ENCODE measurements at places on chromosomes 4 and X.

GRCh38 chr4:130233377-130234047 is 1137.6 kb downstream of the C4orf33 start:
- no peak for DNase-seq

GRCh38 chrX:30741545-30741944 is 88.3 kb downstream of the GK start:
- DNase-seq, result no peak

GRCh38 chr4:6225469-6225868 is 25.1 kb upstream of the JAKMIP1 start:
- DNase-seq, result no peak

DNA sequence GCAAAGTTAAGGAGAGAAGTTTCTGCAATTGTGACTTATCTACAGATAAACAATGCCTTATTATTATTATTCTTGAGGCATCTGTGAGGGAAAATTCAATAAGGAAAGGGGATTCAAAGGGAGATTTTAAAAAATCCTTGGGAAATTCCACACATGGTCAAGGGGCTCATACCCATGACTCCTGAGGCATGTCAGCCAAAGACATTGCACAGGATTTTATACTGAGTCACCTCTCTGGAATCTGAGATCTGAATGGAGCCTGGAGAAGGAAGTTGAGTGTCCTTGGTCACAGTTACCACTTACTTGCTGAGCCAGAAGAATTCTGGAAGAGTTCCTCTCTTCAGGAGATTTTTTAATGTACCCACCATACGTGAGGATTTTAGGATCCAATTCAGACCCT is 14.4 kb upstream of the CXCL8 start:
- DNase-seq, result no peak

DNA sequence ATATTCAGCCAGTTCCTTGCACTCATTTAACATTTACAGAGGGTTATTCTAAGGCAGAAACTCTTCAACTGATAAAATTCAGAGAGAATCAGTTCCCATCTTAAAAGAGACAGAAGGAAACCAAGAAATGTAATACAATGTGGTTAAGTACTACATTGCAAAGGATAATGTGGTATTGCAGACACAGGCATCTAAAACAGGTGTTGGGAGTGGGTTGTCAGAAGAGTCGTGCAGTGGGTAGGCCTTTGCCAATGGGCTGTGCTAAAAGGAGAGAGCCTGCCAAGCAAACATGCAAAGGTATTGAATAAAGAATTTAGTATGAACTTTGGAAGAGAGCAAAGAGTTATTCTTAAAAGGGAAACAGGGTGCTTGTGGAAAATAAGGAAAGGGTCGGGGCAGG is 1044.4 kb upstream of the DIAPH2 start:
- no peak for DNase-seq

- no peak for DNase-seq
These were observed 25.4 kb downstream of the MBNL3 start for GRCh38 chrX:132463411-132463810.

GRCh38 chr4:78561677-78562076 is 10.1 kb downstream of the ANXA3 start:
- DNase-seq, result no peak

DNA sequence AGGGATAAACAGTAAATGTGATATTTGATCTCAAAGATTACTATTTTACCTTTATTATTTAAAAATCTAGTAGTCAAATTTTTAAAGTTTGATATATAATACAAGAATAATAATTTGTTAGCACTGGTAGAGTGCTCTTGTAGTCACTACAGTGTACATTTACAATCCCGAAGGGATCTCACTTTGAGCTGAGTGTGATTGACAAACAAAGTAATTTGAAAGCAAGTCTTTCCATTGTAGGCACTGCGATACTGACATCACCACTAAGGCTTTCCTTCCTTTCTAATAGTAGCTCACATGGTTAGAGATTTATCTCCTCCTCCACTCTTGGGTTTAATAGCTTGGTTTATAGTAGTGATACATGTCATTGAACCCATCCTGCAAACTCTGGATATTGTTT is 280.6 kb downstream of the PARM1 start:
- no peak for DNase-seq

DNA sequence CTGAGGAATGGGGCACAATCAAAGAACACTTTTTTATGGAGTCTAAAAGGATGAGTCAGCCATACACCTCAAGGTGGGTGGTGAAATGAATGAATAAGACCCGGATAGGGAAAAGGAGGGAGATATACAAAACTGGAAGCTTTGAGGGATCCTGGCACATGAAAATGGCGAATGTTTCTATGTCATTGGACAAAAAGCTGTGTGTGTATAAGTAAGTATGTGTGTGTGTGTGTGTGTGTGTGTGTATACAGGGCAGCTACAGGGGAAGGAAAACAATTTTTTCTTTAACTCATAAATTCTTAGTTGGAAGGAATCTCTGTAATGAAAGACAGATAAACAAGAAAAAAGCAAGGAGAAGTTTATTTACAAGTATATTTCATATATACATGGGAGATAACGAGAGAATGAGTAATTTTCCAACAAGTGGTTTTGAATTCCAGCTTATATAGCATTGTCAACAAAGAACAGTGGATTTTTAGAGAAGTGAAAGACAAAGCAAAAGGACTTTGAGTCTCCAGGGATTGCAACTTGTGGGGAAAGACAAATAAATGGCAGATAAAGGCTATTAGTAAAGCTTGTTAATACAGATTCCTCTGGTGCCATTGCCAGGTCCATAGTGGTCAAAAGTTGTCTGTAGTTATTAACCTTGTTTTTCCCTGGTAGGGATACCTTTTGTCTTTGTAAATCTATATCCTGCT is 99.7 kb downstream of the MMRN1 start:
- DNase-seq, result no peak

DNA sequence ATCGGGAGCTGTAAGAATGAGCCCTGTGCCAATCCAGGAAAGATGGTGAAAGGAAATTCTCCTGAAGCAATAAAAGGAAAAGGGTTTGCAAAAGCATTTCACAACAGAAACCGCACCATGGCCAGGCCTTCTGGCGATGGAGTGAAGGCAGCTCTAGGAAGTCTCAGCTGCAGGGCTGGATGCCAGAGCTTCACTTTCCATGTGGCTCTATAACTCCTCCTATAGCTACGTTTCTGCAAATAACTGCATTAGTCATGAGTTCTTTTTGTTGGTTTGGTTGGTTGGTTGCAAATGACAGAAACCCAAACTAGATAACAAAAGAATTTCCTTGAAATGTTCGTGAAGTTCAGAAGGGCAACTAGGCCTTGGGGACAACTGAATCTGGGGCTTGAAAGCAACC is 84.6 kb downstream of the RELL1 start:
- no peak for DNase-seq

GRCh38 chr4:8540072-8540471 is 40.1 kb upstream of the GPR78 start:
- no peak for DNase-seq

GRCh38 chr4:33931026-33931425 is 2313.3 kb downstream of the ARAP2 start:
- DNase-seq, result no peak

GRCh38 chr4:3341760-3342159 is 48.9 kb downstream of the RGS12 start:
- no peak for DNase-seq

GRCh38 chrX:153649178-153649914 is 2.3 kb downstream of the DUSP9 start:
- DNase-seq, result no peak

DNA sequence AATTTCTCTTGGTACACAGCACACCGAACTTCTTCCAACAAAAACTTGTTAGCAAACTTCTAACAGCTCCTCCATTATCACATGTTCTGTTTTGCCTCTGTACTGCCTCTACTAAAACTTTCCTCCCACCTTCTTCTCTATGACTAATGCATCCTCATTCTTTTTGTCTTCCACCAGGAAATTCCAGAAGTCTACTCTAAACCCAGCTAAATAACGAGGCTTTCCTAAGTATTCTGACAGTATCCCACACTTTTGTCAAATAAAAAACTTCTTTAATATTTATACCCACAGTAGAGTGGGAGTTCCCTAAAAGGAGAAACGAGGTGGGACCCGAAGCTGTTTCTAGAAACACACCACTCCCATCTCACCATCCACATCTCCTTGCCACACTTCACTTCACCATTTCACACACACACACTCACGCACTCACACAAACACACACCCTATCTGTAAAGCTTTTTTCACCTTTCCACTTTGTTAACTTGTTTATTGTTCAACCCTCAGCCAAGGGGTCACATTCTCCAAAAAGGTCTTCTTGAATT is 280.3 kb downstream of the ARAP2 start:
- DNase-seq, result no peak

GRCh38 chrX:7146703-7147412 is 654 bp upstream of the STS start:
- DNase-seq, result no peak

- no peak for DNase-seq
These were observed 48.4 kb upstream of the MSANTD1 start for GRCh38 chr4:3200423-3201090.

DNA sequence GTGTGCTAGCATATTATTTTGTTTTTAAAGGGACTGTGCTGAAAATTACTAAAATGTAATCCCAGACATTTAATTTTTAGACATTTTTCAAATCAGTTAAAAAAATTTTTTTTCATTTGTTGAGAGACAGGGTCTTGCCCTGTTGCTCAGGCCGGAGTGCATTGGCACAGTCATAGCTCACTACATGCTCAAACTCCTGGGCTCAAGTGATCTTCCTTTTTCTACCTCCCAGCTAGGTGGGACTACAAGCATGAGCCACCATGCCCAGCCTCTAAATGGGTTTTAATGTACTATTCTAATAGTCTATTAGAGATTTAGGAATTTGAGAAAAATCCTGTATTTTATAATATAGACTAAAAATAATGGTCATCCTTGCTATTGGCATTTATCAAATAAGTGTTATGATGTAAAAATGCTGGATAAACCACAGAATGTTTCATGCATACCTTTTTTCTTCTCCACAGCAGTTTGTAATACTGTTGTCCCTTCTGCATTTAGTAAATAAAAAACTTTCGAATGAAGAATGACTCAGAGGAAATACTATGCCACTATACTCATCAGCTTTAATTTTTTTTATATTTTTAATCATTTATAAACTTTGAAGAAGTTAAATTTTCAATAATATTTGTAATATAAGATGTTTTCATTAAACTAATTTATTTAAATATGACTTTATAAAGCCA is 29.9 kb downstream of the CPEB2 start:
- DNase-seq, result no peak

DNA sequence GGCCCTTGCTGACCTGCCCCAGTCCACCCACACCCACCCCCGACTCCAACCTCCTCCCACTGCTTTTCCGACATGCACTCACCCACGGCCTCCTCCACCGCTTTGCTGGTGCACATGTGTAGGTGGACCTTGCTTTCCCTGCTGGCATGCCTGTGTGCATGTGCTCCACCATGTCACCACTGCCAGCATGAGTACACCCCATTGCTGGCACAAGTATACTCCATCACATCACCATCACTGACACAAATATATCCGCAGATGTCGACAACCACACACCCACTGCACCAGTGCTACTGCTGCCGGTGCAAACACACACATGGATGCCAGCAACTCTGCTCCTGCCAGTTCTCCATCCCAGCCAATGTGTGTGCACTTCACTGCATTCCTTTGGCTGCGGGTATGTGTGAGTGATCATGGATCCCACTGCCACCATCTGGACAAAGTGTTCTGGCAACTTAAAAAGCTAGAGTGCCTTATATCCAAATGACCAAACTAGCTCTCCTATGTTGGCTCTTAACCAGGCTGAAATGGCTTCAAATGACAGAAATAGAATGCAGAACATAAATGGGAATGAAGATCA is 1072.3 kb downstream of the RAPGEF2 start:
- no peak for DNase-seq

- no peak for DNase-seq
These were observed 2.2 kb upstream of the HTR2C start for GRCh38 chrX:114581528-114582263.

DNA sequence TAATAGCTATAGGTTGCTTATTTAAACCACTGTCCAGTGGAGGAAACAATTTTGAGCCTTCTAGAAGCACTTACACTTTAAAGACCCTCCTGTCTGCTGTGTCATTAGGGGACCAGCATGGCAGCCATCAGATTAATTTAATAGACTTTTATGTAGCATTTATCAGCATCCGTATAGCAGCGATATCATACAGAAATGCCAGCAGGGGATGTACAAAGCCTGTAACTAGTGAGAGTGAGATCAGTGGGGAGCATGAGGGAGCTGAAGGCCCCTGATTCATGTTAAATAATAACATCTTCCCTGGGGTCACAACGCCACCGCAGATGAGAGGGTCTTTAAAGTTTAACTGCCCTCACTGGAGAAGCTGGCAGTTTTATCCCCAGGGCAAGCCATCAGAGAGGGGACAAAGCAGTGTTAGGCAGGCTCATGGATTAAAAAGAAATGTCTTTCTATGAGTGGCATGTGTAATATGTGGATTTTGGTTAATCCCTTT is 144.7 kb downstream of the PDGFRA start:
- DNase-seq, result no peak

Measured in NCI-H1417 treated with DMSO at 0.1 percent for 48 hours (cell line).